ENCODE measurements at places on chromosomes 3 and 15. TPM values are rescaled to one million over a fixed set of nuclear protein-coding genes. Genes with fewer than 3 reads are reported as not detected.

MGA gene
- 48.3 TPM for total RNA-seq

- peak; percentile 27 for DNase-seq
Measured at GRCh38 chr15:51229907-51230330, 108.5 kb downstream of the CYP19A1 start.

- no peak for DNase-seq
Measured at GRCh38 chr3:172194702-172195406, 155.5 kb downstream of the FNDC3B start.

FILIP1L gene
- total RNA-seq: 19.9 TPM

GRCh38 chr3:100789579-100789978, 80.3 kb downstream of the TFG start:
- DNase-seq: peak; percentile 19

- peak; percentile 64 for DNase-seq
Measured at GRCh38 chr3:134250717-134251220, at the start of gene RYK. TSS of gene RYK (minus strand) at chr3:134250859. CDS start at chr3:134250654, 205 bp downstream.

- DNase-seq: no peak
Measured at GRCh38 chr3:14849638-14850230, 31.0 kb downstream of the FGD5 start.

CCR1 gene
- total RNA-seq: not detected

DNA sequence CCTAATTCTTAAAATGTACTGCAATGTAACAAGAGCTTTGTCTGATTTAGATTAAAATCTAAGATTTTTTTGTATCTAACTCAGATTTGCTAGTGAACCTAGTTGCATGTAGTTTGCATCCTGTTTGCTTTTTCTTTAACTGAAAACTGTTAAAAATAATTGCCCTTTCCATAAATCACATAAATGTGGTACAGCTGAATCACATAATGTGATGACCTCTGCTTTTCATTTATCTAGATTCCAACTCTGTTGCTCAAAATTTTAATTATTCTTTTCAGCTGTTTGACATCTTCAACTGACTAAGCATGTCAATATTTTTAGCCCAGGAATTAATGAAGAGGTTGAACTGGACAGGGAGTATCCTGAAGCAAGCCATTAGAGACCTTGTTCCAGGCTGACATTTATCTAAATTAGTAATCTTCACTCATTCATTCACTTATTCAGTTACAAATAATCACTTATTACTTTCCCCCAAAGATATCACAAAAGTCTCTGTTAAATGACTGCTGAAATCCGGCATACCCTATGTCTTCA, 101.9 kb upstream of the PLXND1 start:
- DNase-seq: no peak

GRCh38 chr3:38114052-38114874, 22.7 kb downstream of the ACAA1 start:
- DNase-seq: no peak

MYLK gene
- 521 TPM for total RNA-seq

DNA sequence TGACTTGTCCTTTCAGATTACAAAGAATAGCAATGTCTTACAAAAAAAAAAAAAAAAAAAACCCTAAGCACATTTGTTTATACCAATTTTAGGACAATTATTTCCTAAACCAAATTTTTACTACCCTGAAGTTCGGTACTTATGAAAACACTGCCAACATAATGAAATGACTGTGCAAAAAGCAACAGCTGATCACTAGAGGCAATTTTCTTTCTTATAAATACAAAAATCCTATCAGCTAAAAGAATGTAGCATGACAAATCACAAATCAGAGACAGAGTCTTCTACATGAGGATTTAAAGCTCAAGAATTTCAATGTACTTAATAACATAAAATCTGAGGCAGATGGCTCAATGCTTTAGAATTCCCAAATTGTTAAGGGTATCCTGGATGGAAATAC, 191.8 kb downstream of the MAGI1 start:
- peak; percentile 24 for DNase-seq

DNA sequence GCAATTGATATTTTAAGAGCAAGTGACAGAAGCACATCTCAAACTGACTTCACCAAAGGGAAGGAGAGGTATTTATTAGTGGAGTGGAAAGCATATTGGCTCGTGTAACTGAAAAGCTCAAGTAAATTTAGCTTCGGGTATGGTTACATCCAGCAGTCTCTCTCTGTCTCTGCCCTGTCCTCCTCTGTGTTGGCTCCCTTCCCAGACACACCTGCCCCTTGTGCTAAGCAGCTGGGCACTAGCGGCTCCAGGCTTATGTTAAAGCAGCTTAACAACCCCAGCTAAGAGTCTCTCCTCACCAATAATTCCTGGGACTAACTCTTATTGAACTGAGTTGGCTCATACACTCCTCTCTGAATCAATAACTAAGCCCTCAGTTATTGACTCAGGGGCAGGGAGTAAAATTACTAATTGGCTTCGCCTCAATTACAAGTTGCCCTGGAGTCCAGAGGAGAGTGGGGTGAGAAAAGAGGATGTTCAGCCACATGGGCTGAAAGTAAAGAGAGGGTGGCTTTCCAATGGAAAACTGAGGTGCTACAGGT, 12.8 kb upstream of the SH3BP5 start:
- no peak for DNase-seq
